ENCODE measurements at places on chromosomes 5 and 9.

- DNase-seq, result no peak
Observed at GRCh38 chr9:121607434-121608167, 43.8 kb upstream of the DAB2IP start.

DNA sequence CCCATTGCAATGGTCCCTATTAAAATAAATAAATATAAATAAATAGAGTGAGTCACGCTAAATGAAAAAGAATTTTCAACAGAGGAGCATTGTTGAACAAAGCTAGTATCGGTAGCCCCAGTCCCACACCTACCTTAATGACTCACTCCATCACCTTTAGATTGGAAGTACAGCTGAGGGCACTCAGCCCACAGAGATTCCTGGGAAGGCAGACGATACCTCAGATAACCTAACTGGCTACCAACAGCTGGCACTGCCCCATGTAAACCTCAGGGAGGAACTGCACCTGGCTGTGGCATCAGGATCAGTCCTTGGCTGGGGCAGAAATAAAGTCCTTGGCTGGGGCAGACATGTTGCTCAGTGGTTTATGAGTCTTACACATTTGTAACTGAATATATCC lies 49.3 kb downstream of the SPRY4 start:
- no peak for DNase-seq

- DNase-seq, result no peak
Observed at GRCh38 chr5:138832218-138832617, 42.9 kb downstream of the LRRTM2 start.

DNA sequence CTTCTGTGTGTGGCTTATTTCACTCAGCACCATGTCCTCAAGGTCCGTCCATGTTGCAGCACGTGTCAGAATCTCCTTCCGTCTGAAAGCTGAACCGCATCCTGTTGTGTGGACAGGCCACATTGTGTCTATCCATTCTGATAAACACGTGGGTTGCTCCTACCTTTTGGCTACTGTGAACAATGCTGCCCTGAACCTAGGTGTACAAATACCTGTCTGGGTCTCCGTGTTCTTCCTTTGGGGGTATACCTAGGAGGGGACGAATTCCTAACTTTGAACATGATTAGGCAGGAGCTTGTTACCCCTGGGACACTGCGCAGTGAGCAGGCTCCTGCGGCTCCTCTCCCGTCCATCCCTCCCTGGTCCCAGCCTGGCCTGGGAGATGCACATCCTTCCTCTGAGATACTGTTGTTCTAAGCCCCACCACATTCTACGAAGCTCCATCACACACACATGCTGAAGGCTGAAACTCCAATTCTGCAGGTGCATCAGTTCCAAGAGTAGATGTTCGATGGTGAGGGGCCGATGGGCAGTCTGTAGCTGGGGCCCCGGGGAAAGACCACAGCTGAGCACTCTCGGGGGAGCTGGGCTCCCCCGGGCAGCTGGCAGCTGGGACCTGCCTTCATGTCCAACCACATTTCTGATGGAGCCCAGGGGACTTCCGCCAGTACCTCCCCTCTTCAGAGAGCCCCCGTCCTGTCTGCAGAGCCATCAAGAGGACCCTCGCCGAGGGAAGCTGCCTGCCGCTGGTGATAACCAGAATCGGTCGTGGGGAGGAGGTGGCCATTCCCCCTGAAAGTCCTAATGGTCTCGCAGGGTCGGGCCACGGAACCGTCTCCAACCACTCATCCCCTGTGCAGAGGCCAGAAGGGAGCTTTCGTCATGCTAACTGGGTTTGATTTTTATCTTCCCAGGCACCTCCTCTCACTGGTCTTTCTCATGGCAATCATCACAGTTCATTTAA lies 120.9 kb downstream of the COL23A1 start:
- no peak for DNase-seq

GRCh38 chr9:4297151-4297785 lies 2.6 kb downstream of the GLIS3 start:
- DNase-seq, result peak; percentile 22

GRCh38 chr9:116432051-116432450 lies 255.1 kb upstream of the TRIM32 start:
- no peak for DNase-seq

DNA sequence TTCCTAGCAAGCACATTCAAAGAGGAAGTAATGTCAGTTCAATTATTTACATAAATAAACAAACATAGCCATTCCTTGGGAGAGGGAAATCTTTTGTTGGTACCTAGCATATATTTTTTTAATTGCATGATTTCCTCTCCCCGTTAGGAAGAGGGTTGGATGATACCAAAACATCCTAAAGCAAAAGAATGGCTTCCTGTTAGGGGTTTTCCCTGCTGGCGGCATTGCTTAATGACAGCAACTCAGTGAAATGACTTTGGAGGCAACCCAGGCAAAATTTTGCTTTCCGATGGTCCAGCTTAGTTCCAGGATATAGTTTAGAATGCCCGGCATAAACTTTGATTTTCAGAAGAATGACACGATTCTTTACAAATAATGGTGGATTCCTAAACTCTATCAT lies 73.2 kb downstream of the MAT2B start:
- no peak for DNase-seq
